Motor neuron (in vitro differentiated cells): ENCODE measurements at places on chromosomes 11 and 22. TPM values are rescaled to one million over a fixed set of nuclear protein-coding genes. Genes with fewer than 3 reads are reported as not detected.

DNA sequence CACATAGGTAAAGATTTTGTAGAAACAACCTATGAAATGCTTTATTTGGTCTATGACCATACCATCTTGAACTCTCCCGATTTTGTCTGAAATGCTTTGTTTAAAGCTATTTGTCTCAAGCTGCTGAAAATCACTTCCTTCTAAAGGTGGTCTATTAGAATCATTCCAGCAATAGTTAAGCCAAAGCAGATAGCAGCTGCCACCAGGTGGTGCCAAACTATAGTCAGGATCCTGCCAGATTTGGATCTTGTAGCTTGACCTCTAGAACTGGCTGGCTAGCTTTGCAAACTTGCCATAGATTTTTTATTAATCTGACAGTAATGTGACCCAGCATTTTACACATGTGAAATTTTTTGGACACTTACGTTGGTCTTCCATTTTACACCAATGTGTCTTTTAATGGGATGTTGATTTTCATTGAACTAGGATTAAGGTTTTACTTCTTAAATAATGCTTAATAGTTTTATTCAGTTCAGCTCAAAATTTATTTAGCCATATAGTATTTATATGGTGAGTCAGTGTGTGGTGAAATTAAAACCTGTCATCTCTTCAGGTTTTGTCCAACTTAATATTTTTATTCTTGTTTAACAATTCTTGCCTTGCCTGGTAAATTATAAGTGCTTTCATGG is 19.7 kb downstream of the CTR9 start:
- peak; percentile 35 for ATAC-seq

DNA sequence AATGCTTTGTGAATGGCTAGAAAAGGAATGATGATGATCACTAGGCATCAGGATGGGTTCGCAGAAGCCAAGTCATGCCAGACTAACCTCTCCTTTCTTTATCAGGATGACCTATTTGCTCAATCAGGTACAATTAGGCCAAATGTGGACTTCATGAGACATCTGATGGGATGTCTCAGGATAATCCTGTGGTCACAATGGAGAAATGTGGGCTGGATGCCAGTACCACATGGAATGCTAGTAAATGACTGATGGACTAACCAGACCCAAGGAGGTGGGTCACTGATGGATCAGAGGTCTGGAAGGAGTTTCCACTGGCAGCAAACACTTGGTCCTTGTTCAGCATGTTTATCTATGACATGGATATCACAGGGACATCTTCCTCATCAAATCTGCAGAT is 94.8 kb upstream of the PHOX2A start:
- ATAC-seq: no peak

ART1 gene
- total RNA-seq: 0.28 and 0.39 TPM in 2 replicates

MDK gene
- total RNA-seq: 150 and 151 TPM in 2 replicates

RHBDD3 gene
- 36.8 and 37.6 TPM in 2 replicates for total RNA-seq

- ATAC-seq: peak; percentile 36
Observed at GRCh38 chr22:17476838-17477237, 86.5 kb upstream of the SLC25A18 start.

DNA sequence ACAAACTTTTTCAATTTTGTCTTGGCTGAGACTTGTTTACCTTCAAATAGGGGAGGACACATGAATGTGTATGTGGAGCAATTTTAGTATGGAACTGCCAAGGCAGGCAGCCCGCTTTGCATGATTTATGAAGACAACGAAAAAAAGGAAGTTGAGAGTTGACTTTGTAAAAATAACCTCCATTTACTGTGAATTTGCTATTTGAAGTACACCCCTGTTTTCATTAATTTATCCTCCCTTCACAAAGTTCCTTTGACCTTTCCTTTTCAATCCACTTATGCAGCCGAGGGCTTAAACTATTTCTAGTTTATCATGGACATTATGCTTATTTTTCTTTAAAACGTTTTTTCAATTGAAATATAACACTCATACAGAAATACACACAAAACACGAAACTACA is 369.6 kb upstream of the CADM1 start:
- no peak for ATAC-seq

TMEM45B gene
- 0.19 and 0.24 TPM in 2 replicates for total RNA-seq

GRCh38 chr11:72155751-72156150 is 20.2 kb downstream of the FOLR3 start:
- ATAC-seq: no peak

ALX4 gene
- total RNA-seq: 0.44 and 0.52 TPM in 2 replicates

SLC29A2 gene
- total RNA-seq: 2.8 and 3.3 TPM in 2 replicates

DNA sequence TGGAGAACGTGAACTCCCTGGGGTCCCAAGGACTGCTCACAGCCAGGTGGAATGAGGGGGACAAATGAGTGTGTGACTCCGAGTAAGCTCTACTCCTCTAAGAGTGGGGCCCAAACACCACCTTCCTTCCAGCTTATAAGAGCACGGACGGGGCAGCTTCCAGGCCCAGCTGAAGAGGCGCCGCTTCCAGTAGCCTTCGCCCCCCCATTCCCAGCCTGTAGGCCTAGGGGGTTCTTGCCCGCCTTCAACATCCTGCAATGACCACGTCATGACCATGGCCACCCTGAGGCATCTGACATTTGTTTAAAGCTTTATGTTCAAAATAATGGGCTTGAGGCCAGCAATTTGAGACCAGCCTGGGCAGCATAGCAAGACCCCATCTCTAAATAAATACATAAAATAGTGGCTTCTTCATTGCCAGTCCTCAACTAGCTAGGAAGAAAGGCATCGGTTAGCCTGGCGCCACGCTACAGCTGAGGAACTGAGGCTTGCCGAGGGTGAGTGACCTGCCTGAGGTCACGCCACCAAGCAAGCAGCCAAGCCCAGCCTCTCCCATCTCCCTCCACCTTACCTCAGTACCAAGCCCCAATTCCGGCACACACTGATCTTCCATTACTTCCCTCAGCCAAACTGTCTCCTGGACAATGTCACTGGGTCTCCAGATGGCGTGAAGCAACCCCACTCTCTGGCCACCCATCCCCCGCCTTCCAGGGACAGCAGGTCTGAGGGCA is 7.8 kb upstream of the TNFRSF13C start:
- no peak for ATAC-seq

TSPAN18 gene
- total RNA-seq: 19.6 and 20.4 TPM in 2 replicates

- ATAC-seq: no peak
Observed at GRCh38 chr11:110509472-110509871, 79.7 kb downstream of the FDX1 start.

DNA sequence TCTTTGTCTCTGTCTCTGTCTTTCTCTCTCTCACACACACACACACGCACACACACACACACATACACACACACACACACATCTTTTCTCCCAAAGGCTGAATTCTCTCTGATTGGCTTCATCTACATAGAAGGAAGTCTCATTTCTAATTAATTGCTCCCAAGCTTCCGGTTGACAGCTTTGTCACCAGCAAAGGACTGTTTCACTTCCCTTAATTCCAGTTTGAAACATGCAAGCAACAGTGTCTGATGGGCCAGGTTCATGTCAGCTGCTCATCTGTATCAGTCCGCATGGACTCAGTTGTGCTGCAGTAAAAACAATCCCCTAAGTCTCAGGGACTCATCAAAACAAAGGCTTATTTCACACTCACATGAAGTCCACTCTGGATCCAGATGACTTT is 16.2 kb upstream of the PVALB start:
- no peak for ATAC-seq

DNA sequence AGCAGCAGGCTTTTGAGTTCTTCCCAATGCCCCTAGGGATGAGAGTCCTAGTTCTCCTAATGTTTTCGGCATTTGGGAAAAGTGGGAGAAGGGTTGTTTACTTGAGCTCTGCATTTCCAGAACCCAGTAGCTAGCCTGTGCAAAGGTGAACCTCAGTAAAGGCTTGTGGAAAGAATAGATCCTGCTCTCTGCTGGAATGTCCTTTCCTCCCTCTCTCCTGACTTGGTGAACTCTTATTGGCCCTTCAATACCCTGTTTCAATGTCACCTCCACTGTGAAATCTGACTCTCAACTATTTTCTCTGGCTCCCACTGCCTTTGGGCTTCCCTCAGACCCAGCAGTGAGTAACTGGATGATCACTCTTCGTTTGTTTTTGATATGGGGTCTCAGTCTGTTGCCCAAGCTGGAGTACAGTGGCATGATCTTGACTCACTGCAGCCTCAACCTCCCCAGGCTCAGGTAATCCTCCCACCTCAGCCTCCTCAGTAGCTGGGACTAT is 2.4 kb upstream of the UVRAG start:
- ATAC-seq: no peak

GRCh38 chr11:20158597-20159257 is 1.5 kb downstream of the DBX1 start:
- ATAC-seq: peak; percentile 73

ZP1 gene
- 0.60 TPM in 1 of 2 replicates, not detected in the other for total RNA-seq

GRCh38 chr11:119363851-119364590 is 17.5 kb downstream of the USP2 start:
- peak; percentile 1 for ATAC-seq

MMP7 gene
- not detected in 2 replicates for total RNA-seq

GRCh38 chr22:23533328-23533762 is 46.7 kb downstream of the IGLL1 start:
- no peak for ATAC-seq

CHRDL2 gene
- 0.22 TPM in 1 of 2 replicates, not detected in the other for total RNA-seq

DGCR6 gene
- 7.8 and 9.6 TPM in 2 replicates for total RNA-seq

DNA sequence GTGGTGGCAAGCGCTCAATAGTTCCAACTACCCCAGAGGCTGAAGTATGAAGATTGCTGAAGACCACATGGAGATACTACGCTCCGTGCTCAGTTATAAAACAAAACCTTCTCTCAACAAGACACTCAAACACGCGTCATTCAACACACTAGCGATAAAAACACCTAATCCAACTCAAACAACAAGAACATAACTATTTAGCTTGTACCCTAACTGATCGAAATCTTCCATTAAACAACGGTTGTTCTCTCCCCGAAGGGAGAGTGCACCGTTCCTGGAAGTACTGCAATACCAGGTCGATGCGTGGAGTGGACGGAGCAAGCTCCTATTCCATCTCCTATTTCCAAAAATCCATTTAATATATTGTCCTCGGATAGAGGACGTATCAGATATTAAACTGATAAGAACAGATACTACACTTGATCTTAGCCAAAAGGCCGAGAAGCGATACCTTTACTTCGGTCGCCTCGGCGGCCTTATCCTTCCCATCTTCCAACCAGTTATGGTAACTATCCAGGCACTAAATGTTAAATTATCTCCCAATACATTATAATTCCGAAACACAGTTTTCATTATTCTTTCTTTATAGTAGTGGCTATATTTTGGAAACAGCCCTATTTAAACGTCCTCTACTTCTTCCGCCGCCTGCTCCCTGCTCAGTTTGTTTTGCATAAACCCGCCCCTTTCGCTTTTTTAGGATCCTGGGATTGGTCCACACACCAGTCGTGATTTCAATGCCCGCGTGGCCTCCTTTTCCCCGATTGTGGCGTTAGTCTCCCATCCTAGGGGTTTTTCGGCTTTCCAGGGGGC is 2.2 kb upstream of the WDR74 start:
- ATAC-seq: peak; percentile 66

DNA sequence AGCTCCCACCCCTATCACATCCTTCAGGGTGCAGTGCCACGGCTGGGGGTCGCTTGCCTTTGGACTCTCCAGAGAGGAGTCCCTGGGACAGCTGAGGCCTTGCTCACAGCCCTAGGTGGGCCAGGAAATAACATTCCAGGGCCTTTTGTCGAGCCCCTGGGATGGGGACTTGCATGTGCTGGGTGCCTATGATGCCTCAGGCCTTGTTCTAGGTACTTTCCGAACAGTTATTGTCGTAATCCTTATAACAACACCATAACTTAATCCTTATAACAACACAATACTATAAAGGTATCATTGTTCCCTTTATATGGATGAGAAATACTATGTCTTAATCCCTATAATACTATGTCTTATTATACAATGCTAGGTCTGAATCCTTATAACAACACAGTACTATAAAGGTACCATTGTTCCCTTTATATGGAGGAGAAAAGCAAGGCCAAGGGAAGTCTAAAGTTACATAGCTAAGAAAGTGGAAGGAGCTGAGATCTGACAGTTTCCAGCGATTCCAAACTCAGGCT is 236.5 kb downstream of the ST3GAL4 start:
- no peak for ATAC-seq

- ATAC-seq: no peak
Observed at GRCh38 chr22:38863531-38864131, 8.4 kb downstream of the CBX6 start.

DNA sequence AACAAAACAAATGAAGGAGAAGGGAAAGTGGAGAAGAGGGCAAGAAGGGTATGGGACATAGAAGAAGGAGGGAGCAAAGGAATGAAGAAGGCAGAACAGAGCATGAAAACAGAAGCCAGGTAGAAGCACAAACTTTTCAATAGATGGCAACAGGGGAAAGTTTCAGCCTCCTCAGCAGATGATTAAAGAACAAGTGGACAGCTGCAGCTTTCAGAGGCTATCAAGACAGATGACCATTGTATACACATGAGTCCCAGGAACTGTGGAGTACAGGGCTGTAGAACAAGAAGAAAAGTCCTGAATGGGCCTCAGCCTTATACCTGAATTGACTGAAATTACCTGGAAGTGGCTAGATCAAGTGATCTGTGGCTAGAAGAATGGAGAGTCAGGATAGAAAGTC is 62.0 kb upstream of the FIBIN start:
- no peak for ATAC-seq

GRCh38 chr11:4639931-4640330 is 2.7 kb downstream of the OR51D1 start:
- no peak for ATAC-seq

CFAP300 gene
- 7.0 and 7.2 TPM in 2 replicates for total RNA-seq

GLB1L3 gene
- total RNA-seq: 0.21 and 0.27 TPM in 2 replicates

DNA sequence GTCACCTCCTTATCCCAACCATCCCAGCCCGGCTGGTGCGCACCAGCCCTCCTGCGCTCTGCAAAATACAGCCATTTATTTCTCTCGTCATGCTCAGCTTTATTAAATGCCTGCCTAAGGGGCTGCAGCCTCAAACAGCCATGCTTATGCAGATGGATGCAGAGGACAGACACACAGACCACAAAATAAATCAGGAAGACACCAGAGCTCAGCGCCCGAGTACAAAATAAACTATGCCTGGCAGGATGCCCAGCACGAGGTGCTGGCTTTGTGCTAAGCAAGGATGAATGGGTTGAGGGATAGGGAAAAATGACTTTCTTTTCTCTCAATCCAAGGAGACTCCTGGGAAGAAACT is 70.5 kb downstream of the RPUSD4 start:
- peak; percentile 87 for ATAC-seq

ABCG4 gene
- total RNA-seq: 3.3 TPM in 2 replicates

- peak; percentile 74 for ATAC-seq
Observed at GRCh38 chr11:12066056-12066798, 44.2 kb upstream of the MICAL2 start.
